ENCODE measurements at places on chromosomes 11 and 22.

GRCh38 chr11:61837411-61838005, 9.4 kb downstream of the FADS2 start:
- DNase-seq = no peak

GRCh38 chr11:74634537-74634936, 42.2 kb downstream of the POLD3 start:
- no peak for DNase-seq

DNA sequence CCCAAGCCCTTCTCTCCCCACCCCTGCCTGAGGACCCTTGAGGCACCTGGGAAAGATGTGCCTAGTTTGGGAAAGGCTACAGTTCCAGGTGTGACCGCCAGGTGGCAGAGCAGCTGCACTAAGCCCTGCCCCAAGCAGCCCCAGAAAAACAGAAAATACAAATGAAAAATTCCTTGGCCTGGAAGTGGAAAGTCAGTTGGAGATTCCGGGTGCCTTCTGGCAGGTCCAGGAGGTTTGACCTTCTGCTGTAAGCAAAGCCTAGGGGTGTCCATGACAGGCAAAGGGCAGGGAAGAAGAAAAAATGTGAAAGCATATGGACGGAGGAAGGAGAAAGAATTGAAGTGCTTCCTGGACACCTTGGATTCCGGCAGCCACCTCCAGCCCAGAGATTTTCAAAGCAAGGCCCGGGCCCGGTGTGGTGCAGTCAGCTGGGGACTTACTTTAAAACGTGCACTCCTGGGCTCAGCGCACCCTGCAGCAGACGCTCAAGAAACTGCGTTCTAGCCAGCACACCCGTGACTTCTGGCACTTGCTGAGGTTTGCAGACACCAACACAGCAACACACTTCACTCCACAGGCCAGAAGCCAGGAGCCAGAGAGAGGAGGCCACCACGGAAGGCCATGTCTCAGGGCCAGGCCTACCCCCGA, 37.3 kb upstream of the SLC22A12 start:
- DNase-seq = peak; percentile 27

- no peak for DNase-seq
Observed at GRCh38 chr11:32333320-32333991, 101.9 kb downstream of the WT1 start.

GRCh38 chr11:14148653-14149273, 186.2 kb downstream of the SPON1 start:
- DNase-seq = peak; percentile 14

DNA sequence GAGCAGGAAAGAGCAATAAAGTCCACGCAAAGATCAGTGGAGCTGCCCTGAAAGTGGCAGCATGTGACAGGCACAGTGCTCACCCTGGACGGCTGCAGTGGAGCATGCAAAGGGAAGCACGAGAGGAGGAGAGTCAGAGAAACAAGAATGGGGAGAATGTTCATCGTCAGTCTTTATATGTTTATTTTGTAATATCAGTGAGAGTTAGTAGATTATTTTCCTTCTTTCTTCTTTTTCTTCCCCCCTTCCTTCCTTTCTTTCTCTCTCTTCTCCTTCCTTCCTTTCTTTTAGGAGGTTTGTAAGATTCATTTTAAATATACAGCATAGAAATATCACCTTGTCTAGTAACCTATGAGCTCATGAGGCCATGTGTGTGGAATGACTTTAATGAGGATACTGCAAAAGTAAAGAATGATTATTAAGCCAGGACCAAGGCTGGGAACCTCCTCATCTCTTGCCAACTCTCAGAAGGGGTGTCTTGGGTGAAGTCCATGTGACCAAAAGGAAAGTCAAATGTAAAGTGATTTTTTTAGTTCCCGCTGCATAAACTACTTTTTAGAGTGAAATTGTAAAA, 321.1 kb downstream of the AASDHPPT start:
- no peak for DNase-seq

DNA sequence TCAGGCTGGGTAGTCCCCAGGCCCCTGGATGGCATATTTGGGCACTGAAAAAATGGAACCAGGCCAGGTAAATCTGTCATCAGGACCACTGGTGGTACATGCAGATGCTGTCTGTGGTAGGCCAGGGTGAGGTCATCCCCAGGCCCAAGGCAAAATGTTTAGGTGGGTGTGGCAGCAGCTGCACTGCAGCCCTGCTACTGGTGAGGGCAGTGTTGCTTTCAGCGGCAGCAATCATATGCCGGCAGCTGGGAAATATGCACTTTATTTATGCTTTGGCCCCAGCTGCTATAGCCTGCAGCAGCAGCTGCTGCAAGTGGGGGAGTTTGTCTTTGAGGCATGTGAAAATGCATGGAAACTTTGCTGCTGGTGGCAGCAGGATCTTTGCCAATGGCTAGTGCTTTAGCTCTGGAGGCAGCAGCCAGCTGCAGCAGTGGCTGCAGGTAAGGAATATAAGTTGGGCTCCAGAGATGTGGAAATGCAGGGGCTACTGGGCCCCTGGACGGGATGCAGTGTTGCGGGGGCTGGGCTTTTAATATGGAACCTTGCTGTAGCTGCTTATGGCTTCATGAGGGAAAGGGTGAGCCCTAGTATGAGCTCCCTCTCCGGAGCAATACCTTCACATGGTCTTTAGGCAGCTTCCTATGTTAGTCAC, 365.7 kb upstream of the CADM1 start:
- peak; percentile 50 for DNase-seq

DNA sequence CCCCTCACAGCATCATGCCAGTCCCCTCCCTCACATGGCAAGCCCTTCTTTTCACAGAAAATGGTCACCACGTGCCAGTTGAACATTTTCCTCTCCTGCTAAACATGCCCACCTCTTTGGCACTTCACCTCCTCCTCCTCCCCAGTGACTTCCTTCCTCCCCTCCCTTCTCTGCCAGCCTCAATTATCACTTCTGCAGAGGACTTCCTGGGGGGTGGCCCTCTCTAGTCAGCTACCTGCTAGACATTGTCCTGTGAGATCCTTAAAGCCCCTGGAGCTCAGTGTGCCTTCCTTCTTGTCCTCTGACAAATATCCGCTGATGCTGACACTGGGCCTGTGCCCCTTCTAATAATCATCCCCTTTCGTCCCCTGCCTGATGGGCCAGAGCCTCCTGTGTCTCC, 43.2 kb upstream of the E2F8 start:
- DNase-seq = no peak

DNA sequence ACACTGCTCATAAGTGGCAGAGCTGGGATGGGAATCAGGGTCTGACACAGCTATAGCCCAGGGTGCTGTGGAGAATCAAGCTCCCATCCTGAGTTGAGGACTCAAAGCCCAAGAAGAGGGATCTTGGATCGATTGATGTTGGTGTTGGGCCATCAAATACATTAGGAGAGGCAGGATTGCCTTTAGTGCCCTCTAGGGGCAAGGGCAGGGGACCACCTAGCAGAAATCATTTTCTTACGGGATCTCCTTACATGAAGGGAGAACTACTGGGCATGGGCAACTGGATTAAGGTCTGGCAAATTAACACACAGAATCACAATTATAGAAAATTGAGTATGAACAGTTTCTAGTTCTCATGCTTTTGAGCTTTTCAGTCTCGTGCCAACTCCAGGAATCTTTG, 24.9 kb upstream of the EMSY start:
- DNase-seq = no peak

DNA sequence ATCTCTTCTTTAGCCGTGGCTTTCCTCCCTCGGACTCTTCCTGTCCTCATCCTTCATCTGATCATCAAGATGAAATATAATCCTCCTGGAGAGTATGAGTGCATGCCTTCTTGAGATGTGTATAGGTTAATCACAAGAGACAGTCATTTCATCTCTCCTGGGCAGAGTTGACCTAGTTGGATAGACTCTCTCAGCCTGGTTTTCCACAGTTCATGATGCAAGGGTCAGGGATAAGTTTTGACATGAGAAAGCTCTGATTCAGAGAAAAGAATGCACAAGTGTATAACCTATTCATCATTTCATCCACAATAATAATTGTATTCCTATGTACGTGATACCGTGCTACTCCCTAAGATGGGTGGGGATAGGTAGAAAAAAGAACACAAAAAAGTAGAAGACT, 33.2 kb upstream of the CCDC90B start:
- DNase-seq = no peak

DNA sequence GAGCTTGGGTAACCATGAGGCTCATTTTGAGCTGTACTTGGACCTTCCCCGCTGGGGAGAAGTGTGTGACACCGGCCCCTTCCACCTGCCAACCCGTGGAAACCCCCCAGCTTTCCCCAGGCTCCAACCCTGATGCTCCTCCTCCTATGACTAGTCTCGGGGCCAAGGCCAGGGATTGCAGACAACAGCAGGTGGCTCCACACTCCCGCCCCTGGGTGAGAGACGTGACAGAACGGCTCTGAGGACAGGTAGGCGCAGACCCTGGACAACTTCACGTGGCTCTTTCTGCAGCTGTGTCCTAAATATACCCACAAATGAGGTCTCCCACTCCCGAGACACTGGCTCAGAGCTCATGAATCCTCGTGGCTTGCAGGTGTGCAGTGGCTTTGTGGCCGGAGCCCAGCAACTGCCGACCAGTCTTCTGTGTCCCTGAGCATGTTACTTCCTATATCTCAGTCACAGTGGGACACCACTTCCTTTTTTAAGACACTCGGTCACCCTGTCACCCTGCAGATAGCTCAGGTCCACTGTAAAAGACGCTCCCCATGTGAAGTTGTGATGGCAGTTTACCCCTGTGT, 55.2 kb downstream of the NECTIN1 start:
- DNase-seq = peak; percentile 37

DNA sequence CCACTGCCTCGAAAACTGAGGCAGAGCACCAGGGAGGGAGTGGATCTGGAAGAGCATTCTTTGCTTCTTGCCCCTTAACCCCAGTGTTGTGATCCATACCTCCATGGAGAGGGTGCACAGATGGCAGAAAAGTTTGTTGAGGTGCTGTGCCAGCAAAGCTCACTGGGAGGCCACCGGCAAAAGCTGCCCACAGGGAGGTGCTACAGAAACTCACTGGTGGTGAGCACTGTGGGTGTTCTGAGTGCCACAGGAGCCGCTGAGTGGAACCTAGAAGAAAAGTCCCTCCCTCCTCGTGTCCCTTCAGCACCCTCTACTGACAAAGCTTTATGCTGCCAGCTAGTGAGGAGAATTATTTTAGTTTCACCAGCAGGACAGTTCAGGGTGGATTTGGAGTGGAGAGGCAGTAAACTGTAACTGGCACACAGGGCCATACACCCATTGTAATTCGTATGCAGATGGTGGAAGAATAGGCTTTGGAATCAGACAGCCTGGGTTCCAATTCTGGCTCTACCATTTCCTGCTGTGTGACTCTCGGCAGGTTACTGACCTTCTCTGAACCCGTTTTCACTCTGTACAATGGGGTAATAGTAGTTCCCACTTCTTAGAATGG, 84.6 kb downstream of the SWAP70 start:
- DNase-seq = peak; percentile 80

DNA sequence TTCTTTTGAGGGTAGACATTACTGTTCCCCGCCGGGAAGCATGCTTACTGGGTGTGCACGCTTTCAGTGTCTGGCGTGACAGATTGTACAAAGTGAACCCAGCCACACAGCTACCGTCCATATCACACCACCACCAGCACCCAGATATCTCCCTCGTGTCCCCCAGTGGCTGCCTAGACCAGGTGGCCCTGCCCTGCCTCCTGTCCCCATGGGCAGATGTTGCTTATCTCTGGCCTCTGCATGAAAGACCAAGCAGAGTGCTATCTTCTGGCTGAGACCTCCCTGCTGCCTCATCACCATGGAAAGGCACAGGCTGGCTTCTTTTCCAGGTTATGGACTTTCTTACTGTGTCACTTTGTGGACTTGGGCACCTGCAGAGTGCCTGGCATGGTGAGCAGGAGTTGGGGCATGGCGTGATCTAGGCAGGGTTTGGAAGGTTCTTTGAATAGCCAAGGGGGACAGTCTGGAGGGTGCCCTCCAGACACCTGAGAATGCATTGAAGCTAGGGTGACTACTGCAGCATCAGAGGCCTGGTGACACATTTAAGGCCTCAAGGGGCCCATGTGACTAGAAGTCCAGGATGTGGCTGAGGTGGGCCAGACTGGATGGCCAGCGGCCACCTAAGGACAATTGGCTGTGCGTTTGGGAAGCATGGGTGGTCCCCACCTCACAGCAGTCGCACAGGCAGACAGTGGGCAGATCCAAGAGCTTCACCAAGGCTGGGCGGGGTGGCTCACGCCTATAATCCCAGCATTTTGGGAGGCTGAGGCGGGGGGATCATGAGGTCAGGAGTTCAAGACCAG, 4.7 kb downstream of the TANGO2 start:
- DNase-seq = no peak

DNA sequence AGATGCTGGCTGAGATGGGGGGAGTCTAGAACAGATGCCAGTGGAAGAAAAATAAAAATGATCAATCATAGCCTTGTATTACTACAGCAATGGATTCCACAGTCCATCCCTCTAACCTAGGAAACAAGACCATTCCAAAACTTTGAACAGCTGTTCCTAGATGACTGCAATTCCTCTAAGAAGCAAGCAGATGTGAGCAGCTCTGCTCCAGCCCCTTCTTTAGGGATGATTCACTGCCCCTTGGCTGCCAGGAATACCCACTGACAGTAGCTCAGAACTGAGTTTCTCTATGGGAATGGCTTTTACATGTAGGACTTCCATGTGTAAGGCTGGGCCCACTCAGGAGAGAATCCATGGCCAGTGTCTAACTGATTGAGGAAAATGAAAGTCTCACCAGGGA, 943.9 kb downstream of the OPCML start:
- DNase-seq = no peak

- no peak for DNase-seq
Observed at GRCh38 chr11:108871867-108872266, 207.0 kb downstream of the DDX10 start.
